ENCODE measurements at places on chromosomes 16 and 17.

- no peak for DNase-seq
These were observed 43.9 kb downstream of the CCT6B start for GRCh38 chr17:34917381-34917780.

DNA sequence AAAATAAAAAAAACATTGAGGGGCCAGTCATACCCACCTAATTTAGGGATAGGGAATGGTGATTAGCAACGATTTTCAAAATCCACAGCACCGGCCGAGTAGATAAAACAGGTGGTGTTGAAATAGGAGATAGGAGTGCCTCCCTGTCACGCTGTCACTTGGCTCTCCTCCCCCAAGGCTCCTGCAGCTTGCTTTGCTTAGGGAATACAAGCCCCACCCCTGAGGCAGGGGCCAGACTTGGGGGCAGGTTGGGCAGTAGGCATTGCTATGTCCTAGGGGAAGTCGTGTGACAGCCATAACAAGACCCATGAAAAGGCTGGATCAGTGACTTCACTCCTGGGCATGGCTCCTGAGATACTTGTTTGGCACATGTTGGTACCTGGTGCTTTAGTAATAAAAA is 25.8 kb downstream of the POLR2A start:
- no peak for DNase-seq

DNA sequence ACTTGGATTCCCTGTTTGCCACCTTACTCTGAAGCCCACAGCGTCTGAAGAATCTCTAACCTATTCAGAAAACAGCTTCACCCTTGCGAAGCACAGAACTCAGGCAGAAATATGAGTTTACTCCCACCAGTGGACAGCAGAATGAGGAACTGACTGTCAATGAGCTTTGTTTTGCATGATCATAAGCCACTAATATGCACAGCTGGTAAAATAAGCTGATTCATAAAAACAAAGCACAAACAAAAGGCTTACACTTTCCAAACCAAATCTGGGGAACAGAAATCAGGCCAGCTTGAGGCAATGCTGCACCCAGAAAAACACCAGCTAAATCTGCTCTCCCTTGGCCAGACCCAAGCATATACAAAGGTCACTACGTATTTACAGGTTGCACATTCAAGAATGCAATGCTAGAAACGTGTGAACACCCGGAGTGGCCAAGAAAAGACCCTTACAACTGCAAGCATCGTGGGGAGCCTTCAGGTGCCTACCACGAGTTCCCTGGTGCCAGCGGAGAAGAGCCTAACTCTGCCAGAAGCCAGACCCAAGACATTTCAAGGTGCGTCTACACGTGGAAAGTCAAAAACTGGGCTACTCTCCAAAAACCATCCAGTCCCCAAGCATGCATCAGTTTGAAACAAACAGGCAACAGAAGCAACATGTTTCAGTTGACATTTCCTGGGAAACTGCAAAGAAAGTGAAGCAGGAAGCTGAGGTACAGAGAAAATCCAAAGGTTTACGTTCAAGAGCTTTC is 207.1 kb downstream of the ZFHX3 start:
- no peak for DNase-seq

GRCh38 chr17:17708295-17708694 is 27.0 kb downstream of the RAI1 start:
- DNase-seq = no peak

DNA sequence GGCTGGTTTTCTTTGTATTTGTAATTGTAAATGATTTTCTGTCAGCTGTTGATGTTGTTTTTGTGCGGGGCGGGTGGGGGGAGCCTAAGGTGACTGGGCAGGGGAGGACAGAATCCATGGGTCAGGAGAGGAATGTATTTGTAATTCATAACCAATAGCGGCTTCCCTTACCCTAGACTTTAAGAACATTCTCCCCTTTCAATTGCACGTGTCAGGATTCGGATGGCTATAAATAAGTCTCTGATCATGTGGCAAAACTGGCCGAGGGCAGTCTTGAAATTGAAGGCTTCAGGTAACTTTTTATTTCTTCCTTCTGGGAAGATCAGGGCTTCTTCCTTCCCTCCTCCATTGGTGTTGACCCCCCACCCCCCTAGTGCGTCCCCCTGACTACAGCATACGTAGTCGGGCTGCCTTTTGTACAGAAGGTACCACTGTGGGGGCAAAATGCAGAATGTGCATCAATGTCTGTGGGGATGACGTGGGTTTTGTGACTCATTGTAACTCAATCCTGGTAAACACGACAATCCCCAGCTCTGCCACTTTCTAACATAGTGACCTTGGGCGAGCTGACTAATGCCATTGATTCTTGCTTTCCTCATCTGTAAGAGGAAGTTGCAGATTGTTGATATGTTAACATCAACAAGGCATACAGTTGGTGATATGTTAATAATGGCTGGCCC is 16.2 kb downstream of the MARCHF10 start:
- DNase-seq = no peak

GRCh38 chr16:53034306-53034705 is 18.4 kb downstream of the CHD9NB start:
- DNase-seq = no peak

- no peak for DNase-seq
These were observed 17.2 kb upstream of the CLEC18C start for GRCh38 chr16:70156207-70156978.

- DNase-seq = no peak
These were observed 63.5 kb downstream of the SRCIN1 start for GRCh38 chr17:38542286-38542685.

- DNase-seq = peak; percentile 67
These were observed 14.7 kb downstream of the RARA start for GRCh38 chr17:40323391-40324381.

GRCh38 chr16:17013038-17013437 is 457.7 kb downstream of the XYLT1 start:
- DNase-seq = no peak

GRCh38 chr17:59512844-59513385 is 52.5 kb upstream of the DHX40 start:
- no peak for DNase-seq

GRCh38 chr17:75270218-75270965 is 639 bp downstream of the MIF4GD start:
- DNase-seq = peak; percentile 10

DNA sequence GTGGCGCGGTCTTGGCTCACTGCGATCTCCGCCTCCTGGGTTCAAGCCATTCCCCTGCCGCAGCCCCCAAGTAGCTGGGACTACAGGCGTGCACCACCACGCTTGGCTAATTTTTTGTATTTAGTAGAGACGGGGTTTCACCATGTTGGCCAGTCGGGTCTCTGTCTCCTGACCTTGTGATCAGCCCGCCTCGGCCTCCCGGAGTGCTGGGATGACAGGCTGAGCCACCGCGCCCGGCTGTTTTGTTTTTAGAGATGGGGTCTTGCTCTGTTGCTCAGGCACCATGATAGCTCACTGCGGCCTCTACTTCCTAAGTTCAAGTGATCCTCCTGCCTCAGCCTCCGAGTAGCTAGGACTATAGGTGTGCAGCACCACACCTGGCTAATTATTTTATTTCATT is 27.2 kb downstream of the ZNF750 start:
- no peak for DNase-seq

- DNase-seq = no peak
These were observed 8.0 kb downstream of the SGSH start for GRCh38 chr17:80212109-80212508.

GRCh38 chr16:81821436-81822128 is 42.5 kb downstream of the PLCG2 start:
- no peak for DNase-seq

DNA sequence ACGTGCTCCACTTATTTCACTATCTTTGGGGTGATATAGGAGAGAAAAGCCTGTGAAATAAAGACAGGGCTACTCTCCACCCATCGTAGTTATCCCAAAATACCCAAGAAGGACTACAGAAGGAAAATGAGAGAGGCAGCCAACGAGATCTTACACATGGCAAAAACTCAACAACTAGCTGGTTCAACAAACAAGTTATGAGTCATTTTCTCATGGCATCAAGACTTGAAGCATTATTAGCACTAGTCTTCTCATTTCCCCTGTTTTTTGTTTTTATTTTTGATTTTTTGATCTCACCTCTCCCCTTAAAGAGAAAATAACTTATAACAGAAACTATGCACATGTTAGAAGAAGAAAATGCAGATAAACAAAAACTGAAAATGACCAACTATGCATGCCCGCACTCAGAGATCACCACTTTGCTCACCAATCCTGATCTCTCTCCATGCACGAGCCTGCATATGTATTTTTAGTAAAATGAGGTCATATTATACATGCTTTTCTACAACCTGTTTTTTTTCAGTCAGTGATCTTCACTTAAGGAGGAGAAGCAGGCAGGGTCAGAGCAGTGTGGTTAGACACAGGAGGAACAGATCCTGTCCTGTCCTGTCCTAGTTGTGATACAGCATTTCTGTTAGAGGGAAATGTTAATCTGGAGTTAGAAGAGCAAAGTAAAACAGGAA is 22.8 kb downstream of the FAM117A start:
- DNase-seq = no peak

DNA sequence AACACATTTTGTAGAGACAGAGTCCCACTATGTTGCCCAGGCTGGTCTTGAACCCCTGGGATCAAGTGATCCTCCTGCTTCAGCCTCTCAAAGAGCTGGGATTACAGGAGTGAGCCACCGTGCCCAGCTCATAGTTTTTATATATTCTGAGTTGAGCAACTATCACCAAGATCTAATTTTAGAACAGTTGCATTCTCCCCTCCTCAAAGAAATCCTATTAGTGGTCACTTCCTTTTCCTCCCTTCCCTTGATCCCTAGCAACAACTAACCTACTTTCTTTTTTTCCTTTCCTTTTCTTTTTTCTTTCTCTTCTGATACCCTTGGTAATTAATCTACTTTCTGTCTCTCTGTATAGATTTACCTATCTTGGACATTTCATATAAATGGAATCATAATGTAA is 61.5 kb upstream of the B4GALNT2 start:
- no peak for DNase-seq

DNA sequence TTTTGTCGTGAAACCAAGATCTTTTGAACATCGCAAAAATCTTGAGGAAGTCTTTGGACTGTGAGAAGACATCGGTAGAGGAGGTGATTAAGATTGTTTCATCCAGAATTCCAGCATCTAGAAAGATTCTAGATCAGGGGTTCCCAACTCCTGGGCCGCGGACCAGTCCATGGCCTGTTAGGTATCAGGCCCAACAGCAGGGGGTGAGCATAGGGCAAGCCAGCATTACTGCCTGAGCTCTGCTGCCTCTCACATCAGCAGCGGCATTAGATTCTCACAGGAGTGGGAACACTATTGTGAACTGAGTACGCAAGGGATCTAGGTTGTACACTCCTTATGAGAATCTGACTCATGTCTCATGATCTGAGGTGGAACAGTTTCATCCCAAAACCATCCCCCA is 600.6 kb upstream of the CDH11 start:
- DNase-seq = no peak

DNA sequence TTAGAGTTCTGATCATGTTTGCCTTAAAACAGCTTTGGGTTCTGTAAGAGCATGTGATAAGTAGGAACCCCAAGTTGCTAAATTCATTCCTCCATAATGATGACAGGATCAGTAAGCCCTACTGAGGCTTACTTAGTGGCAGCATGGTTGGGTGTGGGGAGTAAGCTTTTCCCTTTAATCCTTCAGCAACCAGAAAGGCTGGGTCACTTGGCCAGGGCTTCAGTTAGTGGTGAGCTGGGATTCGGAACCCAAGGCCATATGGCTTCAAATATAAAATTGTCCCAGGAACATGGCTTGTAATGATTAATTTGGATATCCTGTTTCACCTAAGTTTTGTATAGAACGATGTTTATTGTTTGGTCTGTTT is 850 bp downstream of the GINS3 start:
- no peak for DNase-seq

DNA sequence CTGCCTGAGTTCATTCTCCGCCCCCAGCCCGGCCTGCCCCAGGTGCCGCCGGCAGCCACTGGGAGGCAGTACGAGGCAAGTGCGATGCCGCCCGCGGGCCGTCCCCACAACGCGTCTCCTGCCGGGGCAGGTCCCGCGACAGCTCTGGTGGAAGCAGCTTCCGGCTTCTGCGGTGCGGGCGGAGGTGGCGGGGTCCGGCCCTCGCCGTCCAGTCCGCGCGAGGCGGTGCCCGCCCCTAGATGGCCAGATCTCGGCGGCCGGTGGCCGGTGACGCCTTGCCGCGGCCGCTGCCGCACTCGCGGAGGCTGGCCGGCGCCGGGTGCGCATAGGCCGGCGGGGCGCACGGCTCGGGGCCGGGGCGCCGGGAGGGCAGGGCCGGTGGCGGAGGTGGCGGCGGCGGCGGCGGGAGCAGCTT is 1.8 kb downstream of the GJD3 start:
- DNase-seq = peak; percentile 50

- DNase-seq = no peak
These were observed 11.9 kb upstream of the GSDMA start for GRCh38 chr17:39950871-39951348.

DNA sequence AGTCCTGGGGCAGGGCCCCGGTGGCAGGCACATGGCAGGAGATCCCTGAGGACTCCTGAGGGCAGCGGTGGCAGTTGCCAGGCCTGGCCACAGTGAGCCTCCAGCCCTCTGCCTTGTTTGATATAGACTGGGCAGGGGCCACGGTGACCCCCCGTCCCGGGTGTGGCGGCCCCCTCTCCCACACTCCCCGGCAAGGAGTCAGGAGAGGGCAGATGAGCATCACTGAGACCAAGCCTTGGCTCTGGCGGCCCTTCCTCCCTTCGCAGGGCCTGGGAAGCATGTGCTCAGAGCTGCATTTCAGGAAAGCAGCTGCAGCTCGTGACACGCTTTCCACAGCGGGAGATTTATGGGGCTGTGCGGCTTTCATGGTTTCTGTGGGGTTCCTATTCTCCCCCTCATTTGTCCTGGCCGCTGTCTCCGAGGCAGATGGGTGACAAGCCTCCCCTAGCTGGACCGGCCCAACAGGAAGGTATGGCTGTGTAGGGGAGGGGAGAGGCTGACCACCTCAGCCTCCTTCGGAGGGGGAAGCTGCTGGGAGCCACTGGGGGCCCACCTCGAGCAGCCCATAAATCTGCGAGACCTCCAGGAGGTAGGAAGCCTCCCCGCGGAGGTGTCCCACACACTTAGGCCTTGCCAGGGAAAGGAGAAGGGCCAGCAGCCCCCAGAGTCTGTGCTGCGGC is 211.4 kb downstream of the NTN1 start:
- no peak for DNase-seq

DNA sequence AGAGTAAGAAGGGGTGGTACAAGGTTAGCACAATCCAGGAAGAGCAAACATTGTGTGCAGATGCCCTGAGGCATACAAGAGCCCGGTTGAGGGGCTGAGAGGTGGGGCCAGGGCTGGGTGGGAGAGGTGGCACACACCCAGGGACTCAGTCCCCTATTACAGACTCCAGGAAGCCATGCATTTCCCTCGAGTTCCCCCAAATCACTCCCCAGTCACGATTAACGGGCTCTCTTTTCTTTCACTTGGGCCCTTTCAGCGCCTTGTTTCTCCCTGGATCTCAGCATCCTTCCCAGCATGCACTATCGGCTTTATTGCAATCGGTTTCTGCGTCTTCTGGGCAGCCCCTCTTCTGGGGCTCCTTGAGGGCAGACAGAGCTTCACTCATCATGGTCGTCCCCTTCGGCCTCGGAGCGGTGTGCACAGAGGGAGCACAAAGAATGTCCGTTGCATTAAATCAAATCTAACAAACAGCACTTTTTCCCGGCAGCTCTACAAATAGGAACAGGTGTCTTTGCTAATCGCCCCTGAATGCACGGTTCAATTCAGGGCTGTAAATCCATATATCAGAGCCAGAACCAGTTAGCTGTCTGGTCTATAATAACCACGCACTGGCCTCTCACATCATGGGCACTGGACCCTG is 184.6 kb upstream of the HSBP1 start:
- no peak for DNase-seq
